ENCODE measurements at places on chromosomes 3 and 15.

DNA sequence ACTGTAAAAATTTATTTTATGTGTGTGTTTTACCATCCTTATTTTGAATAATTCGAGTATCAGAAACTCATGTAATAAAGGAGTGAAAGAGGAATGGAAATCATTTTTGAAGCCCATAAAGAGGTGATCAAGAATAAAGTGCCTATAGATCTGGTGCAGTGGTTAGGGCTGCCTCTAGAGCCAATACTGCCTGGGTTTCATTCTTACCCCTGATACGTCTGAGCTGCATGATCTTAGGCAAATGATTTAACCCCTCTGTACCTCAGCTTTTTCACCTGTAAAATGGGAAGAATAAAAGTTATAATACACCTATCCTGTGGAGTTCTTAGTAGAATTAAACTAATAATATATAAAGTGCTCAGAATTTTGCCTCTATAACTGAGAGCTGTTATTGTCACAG lies 30.4 kb downstream of the EFHB start:
- no peak for DNase-seq

DNA sequence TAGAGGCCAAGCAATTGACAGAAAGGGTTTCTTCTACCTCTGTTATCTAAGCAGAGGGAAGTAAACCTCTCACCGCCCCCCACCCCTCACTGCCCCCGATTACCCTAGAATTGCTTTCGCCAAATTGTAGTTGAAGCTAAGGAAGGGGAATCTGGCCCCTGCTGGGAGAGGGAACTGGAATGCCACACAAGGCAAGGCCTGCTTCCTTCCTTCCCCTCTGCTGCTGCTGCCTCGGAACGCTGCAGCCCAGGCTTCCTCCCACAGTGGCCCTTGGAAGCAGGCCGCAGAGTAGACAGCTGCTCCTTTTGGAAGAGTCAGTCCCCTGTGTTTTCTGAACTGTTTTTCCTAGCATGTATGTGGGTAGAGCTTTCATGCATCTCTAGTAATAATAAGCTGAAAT lies 21.6 kb downstream of the RLBP1 start:
- no peak for DNase-seq

DNA sequence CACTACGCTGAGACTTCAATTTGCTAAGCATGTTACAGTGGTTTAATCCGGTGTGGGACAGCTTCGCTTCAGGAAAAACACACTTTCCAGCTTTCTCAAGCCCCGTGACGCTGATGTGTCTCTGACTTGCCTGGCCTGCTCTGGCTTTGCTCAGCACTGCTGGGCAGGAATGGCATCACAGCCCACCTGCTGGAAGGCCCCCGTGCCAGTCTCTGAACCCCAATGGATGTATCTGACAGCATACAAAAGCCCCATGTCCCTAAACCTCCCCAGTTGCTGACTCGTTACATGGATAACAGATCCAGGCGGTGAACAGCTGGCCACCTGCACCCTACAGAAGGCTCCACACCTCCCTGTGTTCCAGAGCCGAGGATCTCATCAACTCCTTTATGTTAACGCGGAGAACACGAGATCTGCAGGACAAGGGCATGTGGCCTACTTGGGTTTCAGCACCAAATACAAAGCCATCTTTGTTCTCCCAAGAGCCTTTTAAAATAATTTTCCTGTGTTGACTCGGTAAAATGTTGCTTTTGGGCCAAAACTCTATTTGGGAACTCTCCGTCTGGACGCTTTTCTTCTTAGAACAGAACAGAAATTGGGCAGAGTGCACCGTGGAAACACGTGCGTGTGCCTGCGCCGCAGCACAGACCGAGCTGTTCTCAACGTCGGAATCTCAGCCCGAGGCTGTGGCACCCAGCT lies 61.4 kb downstream of the ATP10A start:
- DNase-seq = no peak

GRCh38 chr3:61947456-61947855 lies 386.1 kb downstream of the PTPRG start:
- no peak for DNase-seq

GRCh38 chr3:47897954-47898353 lies 95.0 kb downstream of the DHX30 start:
- no peak for DNase-seq

GRCh38 chr3:159789017-159789416 lies 199.6 kb upstream of the IL12A start:
- DNase-seq = no peak

GRCh38 chr3:122357828-122358702 lies 25.0 kb downstream of the MIX23 start:
- DNase-seq = no peak

DNA sequence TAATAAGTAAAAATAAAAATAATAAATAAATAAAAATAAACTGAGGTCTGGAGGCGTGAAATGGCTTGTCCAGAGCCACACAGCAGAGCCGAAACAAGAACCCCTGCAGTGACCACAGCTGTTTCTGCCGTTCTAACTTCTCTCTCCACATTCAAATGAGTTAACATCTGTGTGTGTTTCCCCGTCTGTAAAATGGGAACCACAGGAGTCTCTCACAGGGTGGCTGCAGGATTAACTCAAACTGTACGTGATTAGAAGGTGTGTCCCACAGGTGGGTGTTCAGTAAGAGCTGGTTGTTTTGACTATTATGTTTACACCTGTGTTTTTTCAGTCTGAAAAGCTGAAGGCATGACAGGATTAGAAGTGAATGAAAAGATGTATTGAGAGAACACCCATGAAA lies 27.0 kb upstream of the MUC4 start:
- DNase-seq = no peak

DNA sequence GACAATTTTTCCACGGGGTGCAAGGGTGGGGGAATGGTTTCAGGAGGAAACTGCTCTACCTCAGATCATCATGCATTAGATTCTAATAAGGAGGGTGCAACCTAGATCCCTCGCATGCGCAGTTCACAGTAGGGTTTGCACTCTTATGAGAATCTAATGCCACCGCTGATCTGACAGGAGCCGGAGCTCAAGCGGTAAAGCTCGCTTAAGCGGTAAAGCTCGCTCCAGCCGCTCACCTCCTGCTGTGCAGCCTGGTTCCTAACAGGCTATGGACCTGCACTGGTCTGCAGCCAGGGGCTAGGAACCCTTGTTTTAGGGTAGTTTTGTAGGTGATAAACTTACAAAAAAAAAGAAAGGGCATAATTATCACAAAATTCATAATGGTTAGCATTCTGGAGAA lies 53.9 kb upstream of the RYR3 start:
- DNase-seq = no peak

DNA sequence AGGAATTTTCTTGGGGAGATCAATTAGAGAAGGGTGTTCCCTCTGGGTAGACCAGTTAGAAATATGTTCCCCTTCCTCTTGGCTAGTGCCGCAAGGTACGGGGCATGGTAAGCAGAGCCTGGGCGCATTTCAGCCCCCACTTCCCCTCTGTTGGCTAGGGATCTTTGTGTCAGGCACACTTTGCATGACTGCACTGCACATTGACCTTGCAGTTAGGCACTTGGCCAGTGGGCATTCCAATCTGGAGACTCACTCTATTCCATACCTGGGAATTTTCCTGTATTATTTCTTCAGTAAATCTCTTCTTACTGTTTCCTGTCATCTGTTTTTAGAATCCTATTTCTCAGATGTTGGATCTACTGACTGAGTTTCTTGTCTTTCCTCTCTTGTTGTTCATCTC lies 30.0 kb upstream of the CACNA1D start:
- DNase-seq = no peak

DNA sequence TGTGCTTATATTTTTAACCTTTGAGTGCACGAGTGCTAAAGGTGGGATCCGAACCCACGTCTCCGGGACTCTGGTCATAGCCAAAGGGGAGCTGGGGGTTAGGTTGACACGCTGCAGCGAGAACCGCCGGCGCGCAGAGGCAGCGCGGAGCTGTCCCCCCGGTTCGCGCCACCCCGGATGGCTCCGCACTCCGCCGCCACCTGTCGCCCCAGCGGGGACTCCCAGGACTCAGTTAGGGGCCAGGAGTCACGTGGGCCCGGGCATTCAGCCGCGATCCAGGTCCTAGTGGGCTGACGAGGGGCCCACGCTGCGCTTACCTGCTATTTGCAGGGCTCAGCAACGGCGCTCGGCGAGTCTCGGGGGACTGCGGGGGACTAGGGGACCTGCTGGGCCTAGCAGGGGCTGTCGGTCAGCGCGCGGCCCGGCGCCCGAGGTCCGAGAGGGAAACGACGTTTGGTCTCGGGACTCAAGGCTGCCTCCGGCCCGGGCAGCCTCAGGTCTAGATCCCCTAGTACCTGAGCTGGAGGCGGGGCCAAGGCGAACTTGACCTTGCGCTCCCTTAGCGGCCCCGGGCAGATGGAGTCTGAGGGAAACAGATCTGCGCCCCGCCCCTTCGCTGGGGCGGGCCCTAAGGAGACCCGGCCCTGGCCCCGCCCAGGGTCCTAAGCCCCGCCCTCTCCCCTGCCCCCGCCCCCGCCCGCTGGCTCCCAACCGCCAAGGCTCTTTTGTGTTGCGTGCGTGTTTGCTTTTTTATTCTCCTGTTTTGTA lies at the start of gene NMNAT3:
Gene NMNAT3 (minus strand): TSS at position 585 of the 768 bp plus-strand sequence. CDS start 50,248 bp downstream, outside the sequence.
- DNase-seq = no peak

- no peak for DNase-seq
Measured at GRCh38 chr3:182967218-182968204, 12.8 kb downstream of the DCUN1D1 start.

DNA sequence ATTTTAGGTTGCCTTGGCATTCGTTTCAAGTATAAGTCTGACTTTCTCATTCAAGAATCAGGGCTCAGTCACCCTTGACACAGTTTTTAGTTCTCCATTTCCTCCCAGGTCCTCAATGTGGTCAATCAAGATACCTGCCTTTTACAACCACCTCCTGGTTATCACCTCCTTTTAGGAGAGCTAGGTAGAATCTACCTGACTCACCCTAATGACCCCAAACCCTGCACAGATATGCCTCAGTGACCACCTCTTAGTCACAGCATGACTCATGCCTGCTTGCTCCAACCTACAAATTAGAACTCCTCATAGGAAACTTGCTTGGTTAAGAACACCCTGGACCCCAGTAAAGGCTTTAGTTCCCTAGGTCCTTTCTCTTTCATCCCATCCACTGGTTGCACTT lies 22.5 kb downstream of the DMXL2 start:
- DNase-seq = no peak
